Stimulated activated CD4-positive, alpha-beta T cell treated with anti-CD3 and anti-CD28 coated beads, Interleukin-1b, Interleukin-23, amount 100 ng/mL, for 24 hours (primary cell): ENCODE measurements at places on chromosomes 4 and X.

DNA sequence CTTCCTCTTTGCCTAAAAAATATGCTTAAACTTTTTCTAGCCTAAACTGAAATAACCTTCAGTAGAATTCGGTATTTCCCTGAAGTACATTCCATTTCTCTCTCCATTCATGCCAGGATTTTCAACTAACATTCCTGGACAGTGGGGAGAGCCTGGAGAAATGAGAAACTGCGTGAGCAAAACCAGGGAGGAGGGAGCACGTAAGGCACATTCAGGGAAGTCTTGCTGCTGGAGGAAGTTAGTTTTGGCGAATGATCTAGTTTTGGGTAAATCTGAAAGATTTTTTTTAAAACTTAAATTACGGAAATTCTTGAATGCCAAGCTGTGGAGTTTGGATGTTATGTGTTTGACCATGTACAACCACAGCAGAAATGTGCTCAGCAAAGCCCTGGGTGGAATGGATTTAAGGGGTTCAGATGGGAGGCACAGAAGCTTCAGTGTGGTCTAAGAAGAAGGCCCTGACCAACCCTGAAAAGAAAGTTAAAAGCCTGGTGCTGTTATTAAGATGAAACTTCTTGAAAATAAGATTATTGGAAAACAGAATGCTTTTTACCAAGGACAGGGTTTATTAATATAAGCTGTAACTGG is 347.8 kb downstream of the ANK2 start:
- no peak for DNase-seq

GRCh38 chr4:153634738-153635353 is 49.2 kb upstream of the TLR2 start:
- no peak for DNase-seq

- no peak for DNase-seq
Measured at GRCh38 chr4:83221897-83222441, 62.6 kb downstream of the COQ2 start.

DNA sequence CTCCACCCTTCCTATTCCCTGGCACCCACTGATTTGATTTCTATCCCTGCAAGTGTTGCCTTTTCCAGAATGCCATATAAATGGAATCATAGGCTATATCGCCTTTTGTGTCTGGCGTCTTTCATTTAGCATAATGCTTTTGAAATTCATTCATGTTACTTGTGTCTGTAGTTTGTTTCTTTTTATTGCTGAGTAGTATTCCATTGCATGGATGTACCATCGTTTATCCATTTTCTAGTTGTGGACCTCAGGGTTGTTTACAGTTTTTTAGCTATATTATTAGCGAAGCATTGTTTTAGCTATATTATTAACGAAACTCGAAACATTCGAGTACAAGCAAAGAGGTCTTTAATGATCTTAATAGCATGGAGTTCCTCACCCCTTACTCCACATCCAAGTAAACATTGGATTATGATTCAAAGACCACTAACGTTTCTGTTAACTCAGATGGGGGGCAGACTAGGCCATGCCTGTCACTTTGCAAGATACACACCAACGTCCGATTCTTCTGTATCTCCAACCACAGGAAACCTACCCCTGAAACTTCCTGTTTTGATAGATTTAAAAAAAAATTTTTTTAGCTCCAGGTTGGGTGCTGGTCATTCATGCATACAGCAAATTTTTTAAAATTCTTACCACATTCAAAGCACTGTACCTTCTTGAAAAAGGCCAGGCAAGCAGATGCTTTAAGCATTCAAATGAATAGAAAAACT is 1.1 kb downstream of the DCK start:
- DNase-seq = no peak

GRCh38 chrX:70169281-70169680 is 8.0 kb upstream of the DGAT2L6 start:
- no peak for DNase-seq
